NCI-H1694 (cell line): ENCODE measurements at places on chromosomes 2 and 18.

DNA sequence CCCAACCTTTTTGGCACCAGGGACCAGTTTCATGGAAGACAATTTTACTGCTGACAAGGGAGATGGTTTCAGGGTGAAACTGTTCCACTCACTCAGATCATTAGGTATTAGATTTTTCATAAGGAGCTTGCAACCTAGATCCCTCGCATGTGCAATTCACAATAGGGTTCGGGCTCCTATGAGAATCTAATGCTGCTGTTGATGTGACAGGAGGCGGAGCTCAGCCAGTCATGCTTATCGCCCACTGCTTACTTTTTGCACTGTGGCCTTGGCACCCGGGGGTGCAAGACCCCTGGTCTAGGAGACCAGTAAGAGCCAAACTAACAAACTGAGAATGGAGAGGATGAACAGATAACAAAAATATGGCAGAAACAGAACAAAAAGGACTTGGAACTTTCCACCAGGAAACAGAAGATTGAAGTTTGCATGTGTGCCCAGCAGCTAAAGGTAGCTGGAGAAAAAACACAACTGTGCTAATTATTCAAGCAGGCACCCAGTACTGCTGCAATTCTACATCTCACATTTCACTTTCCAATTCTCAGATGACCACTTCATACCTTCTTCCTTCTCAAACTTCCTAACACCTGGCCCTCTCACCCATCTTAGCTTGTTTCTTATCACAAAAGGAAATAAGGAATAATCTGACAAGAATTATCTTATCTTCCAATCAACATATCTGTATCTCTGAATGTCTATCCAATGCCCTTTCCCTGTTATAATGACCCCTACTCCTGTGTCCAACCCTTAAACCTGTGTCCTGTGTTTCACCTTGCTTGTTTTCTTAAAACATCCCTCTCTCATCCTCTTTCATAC is 24.8 kb downstream of the SP3 start:
- DNase-seq, result no peak

- DNase-seq, result peak; percentile 20
Observed at GRCh38 chr2:53075760-53076159, 691.8 kb upstream of the CHAC2 start.

DNA sequence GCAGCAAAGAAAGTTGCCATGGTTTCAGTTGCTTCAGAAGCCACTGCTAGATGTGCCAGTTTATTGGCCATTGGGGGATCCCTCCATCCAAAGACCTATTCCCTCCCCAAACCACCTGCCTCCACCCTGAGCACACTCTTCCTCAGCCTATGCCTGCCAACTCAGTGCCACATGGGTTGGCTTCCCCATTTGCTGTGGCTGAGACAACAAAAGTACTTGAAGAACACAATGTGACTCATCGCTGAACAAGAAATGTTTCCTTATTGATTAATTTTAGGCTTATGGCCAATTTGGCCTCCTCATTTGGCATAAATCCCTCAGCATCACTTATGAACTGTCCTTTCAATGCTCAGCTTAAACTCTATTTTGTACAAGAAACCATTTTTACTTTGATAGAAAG is 215.9 kb downstream of the TMEM247 start:
- no peak for DNase-seq

GRCh38 chr2:205343103-205343502 is 339.2 kb upstream of the NRP2 start:
- DNase-seq, result no peak

DNA sequence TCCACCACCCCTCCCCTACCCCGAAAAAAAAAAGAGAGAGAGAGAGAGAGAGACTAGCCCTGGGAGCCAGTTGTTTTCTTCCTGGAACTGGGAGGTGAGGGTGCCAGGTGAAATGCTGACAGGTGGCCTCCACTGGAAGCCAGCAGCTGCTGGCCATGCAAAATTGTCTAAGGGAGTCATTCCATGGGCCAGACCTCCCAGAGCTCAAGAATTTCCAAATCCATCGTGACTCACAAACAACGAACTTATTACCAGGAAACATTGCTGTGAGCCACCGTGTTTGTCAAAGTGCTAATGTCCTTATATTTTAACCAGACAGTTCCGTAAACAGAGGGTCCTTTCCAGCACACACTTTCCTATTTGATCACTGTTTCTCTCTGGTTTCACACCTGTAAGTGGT is 68.5 kb upstream of the PID1 start:
- no peak for DNase-seq

- DNase-seq, result no peak
Observed at GRCh38 chr2:101688261-101688660, 9.2 kb upstream of the MAP4K4 start.

DNA sequence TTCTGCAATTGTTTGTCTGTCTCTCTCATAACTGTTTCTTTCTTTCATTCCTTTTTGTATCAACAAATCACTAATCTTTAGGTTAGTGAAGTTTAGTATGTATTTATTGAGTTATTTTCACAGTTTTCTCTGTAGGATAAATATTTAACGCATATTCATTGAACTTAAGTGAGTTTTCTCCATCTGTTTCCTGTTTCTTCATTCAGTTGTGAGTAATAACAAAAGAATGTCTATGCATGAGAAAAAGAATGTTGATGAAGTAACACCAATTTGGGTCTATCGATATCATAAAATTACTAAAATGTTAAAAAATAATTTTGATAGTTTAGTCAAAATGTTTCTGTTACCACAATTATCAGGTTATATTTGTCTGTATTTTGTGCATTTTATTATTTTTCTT is 948.0 kb downstream of the DSC3 start:
- DNase-seq, result no peak

DNA sequence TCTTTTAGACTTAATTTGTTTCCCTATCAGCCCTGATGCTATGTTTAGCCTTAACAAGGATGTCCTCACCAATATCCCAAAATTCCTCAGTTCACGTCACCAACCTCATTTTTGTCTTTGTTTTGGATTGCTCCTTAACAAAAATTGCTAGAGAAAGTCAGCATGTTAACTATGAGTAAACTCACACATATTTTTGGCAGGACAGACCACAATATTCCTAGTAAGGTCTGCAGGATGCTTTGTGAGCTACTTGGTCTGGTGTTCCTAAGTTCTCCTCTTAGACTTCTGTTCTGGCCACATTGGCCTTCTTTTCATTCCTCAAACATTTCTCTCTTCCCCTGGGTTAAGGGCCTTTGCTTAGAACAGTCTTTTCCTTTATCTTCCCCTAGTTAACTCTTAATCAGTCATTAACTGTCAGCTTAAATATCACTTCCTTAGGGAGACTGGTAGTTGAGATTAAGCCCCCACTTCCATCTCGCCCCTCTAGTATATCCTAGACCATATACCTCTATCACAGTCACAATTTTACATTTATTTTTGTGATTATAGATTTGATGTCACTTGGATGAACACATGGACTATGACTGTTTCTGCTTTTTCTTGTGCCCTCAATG is 116.2 kb downstream of the ADCYAP1 start:
- DNase-seq, result no peak

DNA sequence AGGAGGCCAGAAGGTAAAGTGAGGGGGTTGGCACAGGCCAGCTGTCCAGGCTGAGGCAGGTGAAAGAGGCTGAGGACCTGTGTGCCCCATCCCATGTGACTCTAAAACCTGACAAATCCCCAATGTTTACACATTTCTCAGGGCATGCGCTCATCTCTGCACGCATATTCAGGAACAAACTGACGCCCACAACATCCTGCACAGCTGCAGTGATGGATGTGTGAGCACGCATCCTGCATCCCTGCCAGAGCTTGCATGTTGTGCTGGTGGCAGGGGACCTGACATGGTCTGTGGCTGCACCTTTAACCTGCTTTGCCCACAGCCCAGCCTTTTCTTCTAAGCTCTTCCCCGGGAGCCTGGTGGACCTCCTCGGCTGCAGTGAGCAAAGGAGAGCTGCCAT is 83.1 kb downstream of the FBXO15 start:
- no peak for DNase-seq

GRCh38 chr18:63001861-63002260 is 286.5 kb downstream of the PHLPP1 start:
- no peak for DNase-seq

- no peak for DNase-seq
Observed at GRCh38 chr2:25545899-25546298, 127.5 kb downstream of the DTNB start.

DNA sequence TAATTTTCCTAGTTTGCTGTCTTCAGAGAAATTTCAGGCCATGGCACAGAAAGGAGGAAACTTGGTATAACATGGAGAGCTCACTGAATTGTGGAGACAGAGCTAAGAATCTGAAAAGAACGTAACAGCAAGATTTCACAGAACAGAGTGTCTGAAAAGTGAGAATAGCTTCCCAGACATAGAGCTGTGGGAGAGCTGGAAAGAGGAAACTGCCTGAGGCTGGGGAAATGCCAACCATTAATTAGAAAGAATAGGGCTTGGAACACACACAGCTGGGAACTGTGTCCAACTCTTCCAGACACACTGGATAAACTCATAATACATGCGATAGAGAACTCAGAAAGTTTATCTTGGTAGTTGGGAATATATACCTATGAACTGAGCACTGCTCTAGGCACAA is 51.6 kb upstream of the KYNU start:
- DNase-seq, result no peak
